ENCODE measurements at places on chromosomes 5 and 9. TPM values are rescaled to one million over a fixed set of nuclear protein-coding genes. Genes with fewer than 3 reads are reported as not detected.

The GFI1B gene
- polyA plus RNA-seq, result 0.30 TPM

The IL13 gene
- not detected for polyA plus RNA-seq

GRCh38 chr9:138047469-138048040 lies 170.0 kb downstream of the CACNA1B start:
- DNase-seq, result no peak

The HACD4 gene
- 1.6 TPM for polyA plus RNA-seq

DNA sequence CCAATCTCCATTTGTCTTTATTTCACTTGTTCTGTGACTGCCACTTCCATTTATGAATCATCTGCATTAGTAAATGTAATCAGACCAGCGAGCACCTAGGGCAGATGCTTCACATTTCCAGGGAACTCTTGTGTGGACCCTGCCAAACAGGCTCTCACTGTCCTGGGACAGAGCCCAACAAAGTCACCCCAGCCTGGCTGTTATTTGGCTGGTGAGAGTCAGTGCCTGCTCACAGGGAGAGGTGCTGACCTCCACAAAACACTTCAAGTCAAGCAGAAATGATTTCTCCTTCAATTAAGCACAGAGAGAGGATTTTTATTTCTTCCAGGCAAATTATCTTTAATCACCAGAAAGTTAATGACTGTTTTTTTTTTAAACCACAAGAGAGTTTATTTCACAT lies 568.0 kb downstream of the MTRR start:
- DNase-seq, result no peak

The PCDHA9 gene
- 3.5 TPM for polyA plus RNA-seq

DNA sequence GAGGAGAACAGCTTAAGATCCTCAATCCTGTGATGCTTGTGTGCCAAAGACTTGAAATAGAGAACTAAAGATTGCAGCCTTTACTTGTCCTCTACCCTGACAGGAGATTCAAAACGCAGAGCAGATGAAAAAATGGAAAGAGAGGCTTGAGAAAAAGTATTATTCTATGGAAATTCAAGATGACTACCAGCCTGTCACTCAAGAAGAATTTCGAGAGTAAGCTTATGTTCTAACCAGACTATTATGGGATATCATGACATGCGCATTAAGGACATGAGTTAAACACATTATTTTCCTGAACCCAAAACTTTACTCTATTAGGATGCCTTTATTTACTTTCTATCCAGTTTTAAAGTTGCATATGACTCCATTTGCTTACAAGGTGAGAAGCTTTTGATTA lies 46.4 kb downstream of the PKD2L2 start:
- DNase-seq, result no peak

DNA sequence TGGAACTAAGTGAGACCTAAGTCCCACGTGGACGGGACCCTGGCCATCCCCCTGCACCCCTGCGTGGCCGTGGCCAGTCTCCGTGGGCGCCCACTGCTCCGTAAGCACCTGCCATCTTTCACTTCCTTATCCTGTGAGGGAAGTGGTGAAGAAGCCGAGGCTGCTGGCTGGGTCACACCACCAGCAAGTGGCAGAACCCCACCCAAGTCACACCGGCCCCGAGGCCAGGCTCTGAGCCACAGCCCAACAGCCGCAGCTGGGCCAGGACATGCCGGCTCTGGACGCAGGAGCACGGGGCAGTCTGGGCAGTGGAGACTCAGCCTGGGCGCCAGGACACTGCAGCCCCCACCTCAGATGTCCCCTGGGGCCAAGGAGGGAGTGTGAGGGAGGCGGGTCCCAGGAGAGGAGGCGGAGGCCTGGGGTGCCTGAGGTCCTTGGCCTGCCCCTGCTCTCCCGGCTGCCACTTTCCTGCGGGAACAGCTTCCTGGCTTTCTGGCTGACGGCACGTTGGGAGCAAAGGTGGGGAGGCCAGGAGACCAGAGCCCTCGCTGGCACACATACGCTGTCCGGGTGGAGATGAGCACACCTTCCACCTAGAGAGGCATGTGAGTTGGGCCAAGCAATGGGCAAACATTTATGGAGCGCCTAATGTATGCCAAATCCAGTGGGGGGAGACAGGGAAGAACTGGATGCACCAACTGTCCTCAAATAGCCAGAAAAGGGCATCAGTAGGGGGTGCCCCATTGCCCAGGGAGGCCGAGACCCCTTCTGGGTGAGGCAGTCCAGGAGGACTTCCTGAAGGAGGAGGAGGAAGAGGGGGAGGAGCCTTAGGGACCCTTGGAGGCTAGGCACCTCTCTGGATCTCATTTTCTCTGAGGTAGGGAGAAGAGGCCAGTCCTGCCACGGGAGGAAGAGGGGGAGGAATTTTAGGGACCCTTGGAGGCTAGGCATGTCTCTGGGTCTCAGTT lies 43.9 kb upstream of the EGFL7 start:
- DNase-seq, result no peak

The KCTD16 gene
- 5.1 TPM for polyA plus RNA-seq

- no peak for DNase-seq
Observed at GRCh38 chr9:95023217-95024003, 294.1 kb downstream of the FANCC start.

DNA sequence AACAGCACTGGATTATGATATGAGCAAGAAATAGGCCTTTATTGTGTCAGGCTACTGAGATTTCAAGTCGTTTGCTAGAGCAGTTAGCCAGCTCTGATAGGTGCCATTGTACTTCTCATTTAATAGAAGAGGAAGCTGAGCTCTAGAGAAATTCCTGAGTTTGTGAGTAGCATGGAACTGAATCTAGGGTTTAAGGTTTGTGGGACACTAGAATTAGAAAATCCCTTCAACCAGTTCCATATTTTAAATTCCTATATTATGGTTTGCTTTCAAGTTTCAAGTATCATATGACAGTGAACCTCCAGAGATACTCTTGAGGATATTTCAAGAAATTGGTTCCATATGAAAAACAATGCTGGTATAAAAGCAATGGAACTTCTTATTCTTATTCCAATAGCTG lies 87.6 kb downstream of the ANKRD55 start:
- no peak for DNase-seq

The THBS4 gene
- 25.9 TPM for polyA plus RNA-seq

DNA sequence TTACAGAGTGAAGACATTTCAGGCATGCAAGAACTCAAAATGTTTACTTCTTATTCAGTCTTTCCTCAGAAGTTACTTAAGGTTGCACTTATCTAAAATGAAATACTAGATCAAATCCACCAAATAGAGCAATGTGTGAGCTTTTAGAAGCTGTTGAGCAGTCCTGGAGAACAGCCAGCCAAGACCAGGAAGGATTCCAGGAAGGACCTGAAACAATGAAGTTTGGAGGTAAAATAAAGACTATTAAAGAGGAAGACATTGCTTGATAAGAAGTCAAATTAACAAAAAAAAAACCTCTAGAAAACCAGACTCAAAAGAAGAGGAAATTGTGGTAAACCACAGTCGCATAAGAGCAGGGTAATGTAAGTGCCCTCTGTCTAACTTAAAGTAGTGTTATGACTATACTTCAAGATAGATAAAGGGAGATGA lies 156.2 kb upstream of the S1PR3 start:
- DNase-seq, result no peak

DNA sequence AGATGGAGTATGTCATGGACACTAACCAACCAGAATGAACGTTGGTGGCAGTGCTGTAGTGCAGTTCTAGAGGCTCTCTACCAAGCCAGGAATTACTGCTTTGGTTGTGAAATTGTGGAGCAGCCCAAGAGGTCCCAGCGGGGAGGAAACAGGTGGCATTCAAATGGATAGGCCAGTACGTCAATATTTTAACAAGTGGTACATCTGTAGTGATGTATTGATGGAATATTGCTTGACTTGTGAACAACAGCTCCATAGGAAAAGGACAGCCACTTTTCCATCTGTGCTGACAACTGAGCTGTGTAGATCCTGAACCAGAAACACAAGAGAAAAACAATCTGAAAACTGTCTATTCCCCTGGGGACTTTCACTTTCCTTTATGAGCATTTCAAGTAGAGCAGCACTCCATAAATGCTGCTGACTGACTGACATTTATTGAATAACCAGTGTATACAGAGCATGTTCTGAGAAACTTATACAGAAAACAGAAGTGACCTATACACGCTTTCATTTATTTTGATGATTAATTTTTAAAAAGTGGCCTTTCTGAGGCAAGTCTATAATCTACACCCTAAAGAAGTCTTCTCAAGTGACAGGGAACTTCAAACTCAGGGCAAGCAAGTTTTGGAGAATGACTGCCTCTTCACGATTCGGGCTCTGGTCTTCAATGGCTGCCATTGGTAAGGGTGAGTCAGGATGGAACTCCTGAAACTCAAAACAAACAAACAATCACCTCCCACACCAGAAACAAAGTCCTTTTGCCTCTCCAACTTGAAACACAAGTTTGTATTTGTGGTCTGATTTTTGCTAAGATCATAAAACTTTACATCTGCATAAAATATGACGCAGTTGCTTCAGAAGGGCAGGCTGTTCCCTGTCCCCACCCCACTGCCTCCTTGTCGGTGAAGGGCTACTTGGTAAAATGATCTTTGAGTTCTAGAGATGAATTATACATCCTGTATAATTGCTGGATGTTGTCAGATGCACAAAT lies 362.4 kb downstream of the NDUFS4 start:
- no peak for DNase-seq

The ADRA1B gene
- 10.8 TPM for polyA plus RNA-seq

GRCh38 chr5:163586531-163586956 lies 81.1 kb downstream of the MAT2B start:
- DNase-seq, result no peak

DNA sequence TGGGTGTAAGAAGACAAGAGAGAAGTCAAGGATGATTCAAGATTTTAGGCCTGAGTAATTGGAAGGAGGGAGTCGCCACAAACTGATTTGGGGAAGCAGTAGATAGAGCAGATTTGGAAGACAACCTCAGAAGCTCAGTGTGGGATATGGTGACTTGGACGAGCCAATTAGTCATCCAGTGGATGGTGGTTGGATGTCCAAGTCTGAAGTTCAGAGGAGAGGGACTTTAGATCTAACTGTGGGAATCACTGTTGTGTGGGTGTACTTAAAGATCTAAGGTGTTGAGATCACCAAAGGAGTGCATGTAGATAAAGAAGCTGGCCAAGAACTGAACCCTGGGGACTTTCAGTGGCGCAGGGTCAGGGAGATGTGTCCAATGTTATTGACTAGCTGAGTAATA lies 2.2 kb downstream of the IDNK start:
- no peak for DNase-seq

The GEMIN5 gene
- 14.8 TPM for polyA plus RNA-seq

The PRRC1 gene
- polyA plus RNA-seq, result 30.9 TPM

- DNase-seq, result no peak
Observed at GRCh38 chr9:91426123-91426745, 2.6 kb upstream of the NFIL3 start.

The MYMK gene
- polyA plus RNA-seq, result 0.26 TPM

The PURA gene
- 14.7 TPM for polyA plus RNA-seq

The C1QTNF2 gene
- 3.0 TPM for polyA plus RNA-seq

- no peak for DNase-seq
Observed at GRCh38 chr5:6829150-6829784, 116.0 kb downstream of the TENT4A start.

GRCh38 chr9:121219530-121219929 lies 17.9 kb upstream of the RAB14 start:
- DNase-seq, result no peak

- no peak for DNase-seq
Observed at GRCh38 chr5:133297293-133297692, 245.5 kb downstream of the HSPA4 start.

DNA sequence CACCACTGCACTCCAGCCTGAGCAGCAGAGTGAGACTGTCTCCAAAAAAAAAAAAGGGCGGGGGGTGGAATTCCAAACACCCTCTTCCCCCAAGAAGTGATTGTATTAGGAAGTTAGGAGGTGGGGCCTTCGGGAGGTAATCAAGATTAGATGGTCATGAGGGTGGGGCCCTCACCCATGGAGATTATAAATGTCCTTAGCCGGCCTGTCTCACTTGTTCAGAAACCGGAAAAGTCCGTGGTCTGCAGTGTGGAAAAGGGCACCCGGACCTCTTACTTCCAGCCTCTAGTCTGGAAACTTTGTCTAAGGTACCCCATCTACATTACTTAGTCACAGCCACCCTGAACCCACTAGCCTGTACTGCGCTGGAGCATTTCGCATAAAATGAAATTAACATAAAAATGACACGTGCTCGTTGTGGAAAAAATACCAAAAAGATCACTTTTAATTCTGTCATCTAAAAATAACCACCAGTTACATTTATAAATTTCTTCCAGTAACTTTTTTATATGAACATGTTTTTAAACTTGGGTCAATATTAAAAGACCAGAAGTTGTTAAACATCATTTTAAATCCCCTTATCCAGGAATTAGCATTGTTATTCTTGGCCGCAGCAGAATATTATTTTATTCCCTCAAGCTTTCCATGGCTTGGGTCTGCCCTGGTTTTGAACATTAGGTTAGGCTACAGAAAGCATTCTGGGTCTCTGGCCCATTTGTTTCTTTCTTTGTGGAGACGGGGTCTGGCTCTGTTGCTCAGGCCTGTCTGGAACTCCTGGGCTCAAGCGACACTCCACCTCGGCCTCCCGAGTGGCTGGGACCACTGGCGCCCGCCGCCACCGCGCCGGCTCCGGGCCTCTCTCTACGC lies 1.2 kb upstream of the CKS2 start:
- no peak for DNase-seq

The FOXD4L3 gene
- 0.81 TPM for polyA plus RNA-seq

The SLC12A2 gene
- polyA plus RNA-seq, result 52.6 TPM

GRCh38 chr5:164145458-164145857 lies 640.0 kb downstream of the MAT2B start:
- DNase-seq, result no peak

DNA sequence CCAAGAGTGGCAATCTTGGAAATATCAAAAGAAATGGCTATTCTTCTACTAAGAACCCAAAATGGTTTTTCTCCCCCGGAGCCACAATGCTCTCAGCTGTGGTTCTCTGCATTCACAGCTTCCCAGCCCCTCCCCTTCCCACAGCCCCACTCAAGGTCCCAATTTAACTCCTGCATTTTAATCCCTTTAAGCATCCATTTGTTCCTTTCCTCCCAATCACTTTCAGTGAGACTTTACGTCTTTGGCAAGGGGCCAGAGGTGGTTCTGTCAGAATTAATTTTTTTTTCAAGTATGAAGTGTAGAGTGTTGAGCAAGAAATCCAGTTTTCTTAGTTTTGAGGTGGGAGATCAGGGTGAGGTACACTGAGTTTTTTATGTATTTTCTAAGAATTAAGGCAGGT lies 256.9 kb downstream of the GLIS3 start:
- DNase-seq, result no peak

DNA sequence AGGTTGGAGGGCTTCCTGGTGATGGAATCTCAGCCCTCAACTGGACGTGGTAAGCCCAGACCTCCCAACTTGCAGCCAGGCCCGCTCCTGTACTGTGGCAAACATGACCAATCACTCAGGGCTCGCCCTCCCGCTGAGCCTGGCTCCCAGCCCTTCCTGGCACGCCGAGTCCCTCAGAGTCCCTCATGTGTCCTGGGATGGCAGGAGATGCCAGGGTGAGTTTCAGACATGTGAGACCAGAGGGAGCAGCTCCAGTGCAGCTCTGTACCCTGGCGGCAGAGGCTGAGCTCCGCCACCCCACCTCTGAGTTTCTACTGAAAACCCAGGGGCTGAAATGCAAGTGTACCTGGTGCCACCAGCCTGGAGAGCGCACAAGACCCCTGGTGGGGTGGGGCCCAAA lies 42.0 kb upstream of the RXRA start:
- no peak for DNase-seq

Measured in spinal cord (tissue), 10 donors.